ENCODE measurements at places on chromosomes 1 and 21.

GRCh38 chr21:32112195-32112594, 166.7 kb downstream of the MIS18A start:
- DNase-seq, result no peak

- DNase-seq, result no peak
These were observed 121.3 kb upstream of the GADD45A start for GRCh38 chr1:67563684-67564083.

DNA sequence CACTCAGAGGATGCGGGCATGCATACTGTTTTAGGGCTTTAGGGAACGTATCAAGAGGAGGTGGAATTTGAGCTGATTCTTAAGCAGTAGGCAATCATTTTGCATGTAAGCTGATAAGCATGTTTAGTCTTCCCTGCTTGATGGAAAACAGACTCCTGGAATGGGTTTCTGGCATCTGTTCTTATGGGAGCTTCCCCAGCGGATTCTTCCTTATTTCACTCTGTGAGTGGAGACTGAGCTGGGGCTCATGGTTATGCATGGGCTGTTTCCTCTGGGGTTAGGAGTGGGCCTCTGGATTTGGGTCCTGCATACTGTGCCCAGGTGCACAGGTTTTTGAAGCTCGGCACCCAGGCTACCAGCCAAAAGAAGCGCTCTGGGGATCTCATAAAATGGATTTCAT, 93.4 kb downstream of the DIRAS3 start:
- no peak for DNase-seq

- no peak for DNase-seq
These were observed 44.2 kb downstream of the ZC3H11B start for GRCh38 chr1:219568733-219569132.

DNA sequence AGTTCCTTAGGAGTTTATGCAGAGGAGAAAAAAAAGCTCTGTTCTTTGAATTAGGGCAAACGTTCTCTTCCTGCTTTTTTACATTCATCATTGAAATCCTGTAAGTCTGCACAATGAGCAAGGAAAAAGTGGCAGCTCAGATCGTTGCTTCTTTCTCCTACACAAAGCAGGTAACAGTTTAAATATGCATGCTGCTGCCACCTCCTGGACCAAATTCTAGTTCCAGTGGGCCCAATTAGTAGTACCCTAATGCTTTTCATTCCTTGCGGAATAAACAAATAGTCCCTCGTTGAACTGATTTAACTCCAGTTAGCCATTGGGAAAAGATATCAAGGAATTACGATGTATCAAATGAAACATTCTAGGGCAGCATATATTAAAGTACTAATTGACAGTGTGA, 20.1 kb downstream of the YTHDF2 start:
- no peak for DNase-seq
